ENCODE measurements at places on chromosomes 4 and X.

- DNase-seq: no peak
These were observed 37.3 kb downstream of the AGA start for GRCh38 chr4:177404986-177405385.

DNA sequence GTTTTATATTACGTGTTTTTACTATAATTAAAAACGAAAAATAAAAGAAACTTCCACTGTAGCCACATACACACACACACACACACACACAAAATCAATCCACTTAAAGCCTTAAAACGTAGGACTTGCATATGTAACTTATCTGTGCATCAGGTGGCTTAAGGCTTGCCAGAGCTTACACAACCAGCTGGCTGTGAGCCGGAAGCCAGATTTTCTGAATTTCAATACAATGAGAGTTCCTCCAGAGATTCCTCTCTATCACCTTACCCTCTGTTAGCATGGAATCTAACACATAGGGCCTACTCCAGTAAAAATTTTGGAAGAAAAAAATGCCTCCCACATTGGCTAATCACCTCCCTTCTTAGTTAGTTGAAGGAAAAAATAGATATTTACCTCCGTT, 27.9 kb upstream of the SLITRK4 start:
- no peak for DNase-seq

GRCh38 chrX:125742811-125743210, 423.1 kb downstream of the TEX13C start:
- DNase-seq: no peak

- DNase-seq: no peak
These were observed 64.4 kb downstream of the SHROOM3 start for GRCh38 chr4:76499461-76499860.

DNA sequence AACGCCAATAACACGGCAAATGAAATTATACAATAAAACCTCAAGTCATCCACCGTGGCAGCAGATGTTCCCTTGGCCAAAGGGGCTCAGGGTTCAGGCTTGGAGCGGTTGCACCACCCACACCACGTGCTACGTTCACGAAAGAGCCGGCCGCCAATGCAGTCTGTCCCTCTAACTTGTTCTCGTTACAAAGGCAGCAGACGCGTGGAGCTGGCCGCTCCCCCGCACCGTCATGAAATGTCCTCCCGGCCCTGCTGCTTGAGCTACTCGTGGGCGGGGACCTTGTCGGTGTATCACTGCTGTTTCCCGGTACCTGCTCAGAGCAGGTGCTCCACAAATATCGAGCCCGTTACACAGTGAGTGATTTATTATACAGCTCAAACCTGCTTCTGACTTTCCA, 36.4 kb upstream of the MAN2B2 start:
- DNase-seq: no peak

- DNase-seq: no peak
These were observed 47.0 kb upstream of the MID1IP1 start for GRCh38 chrX:38754102-38754790.

DNA sequence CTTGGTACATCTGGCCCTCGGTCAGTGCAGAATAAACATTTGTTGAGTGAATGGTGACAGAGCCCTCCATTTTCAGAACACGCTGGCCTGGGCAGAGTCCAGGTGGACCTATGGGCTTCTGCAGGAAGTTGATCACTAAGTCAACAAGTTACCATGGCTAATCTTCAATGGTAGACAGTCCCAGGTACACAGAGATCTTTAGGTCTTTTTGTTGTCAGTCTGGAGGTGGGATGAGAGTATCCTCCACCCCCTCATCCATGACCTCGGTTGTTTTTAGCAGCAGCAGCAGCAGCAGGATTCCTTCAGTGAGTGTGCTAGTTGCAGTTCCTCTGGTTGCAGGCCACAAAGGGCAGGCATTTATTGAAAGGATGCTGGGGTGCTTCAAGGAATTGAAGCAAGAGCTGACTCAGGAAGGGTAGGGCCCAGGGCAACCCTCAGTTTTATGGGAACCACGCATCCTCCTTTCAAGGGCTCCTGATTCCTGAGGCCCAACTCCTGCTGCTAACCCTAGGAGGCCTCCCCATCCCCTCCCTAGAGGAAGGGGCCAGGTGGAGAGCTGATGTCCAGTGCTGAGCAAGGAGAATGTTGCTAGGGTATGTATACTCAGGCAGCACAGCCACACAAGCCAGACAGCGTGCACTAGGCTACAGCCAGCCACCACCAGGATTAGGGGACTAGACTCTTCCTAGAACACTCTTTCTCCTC, 1.7 kb upstream of the USP27X start:
- no peak for DNase-seq

DNA sequence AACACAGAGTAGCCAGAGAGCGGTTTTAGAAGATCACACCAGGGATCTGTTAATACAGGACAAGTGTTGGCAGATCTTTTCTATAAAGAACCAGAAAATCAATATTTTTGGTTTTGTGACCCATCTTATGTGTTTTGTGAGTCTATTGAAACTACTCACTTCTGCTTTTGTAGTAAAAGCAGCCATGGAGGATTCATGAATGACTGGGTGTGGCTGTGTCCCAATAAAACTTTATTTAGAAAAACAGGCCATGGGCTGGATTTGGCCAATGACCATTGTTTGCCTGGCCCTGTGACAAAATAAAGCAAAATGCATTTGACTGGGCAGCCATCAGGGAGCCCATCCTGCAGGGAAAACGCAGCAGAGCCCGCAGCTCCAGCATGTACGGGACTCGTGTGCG, 99.9 kb upstream of the ADRA2C start:
- no peak for DNase-seq

DNA sequence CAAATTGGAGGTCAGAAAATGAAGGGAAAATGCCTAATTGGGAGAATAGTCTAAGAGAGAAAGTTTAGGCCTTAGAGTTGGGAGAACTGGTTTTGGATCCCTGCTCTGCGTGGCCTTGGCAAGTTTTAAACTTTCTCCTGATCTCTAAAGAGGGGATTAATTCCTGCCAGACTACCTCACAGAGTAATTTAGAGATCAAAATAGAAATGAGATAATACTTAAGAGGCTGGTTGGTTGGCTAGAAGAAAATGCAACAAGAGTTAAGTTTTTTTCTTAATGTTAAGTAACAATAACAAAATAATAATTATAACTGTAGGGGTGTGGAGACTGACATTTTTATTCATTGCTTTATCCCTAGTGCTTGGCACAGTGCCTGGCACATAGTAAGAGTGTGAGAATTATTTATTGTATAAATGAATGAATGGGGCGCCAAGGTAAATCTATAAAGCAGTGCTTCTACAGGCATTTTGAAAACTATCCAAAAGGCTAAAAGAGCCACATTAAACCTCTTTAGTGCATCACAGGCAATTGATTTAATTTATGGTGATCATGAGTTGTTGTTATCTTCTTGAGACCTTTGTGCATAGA, 160.5 kb downstream of the RASL11B start:
- no peak for DNase-seq

DNA sequence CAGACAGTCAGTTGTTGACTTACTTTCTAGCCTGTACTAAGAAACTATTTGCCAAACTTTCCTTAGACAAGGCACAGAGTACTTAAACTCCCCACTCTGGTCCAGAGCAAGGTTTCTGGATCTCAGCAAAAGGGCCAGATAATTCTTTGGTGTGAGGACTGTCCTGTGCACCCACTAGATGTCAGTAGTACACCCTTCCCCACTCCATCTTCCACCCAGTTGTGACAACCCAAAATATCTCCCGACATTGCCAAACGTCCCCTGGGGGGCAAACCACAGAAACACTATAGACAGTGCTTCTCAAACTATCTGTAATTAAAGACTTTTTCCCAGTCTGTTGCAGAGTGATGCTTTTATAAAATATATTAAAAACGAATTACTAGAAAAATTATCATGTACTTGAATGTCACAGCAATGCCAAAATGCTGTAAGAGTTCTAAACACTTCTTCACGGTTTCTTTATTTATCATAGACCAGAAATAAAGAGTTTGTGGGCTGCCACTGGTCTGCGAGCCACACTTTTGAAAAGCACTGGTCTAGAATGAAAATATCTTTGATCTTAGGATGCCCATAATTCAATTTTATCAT, 203.5 kb downstream of the PRDM5 start:
- DNase-seq: peak; percentile 59

- DNase-seq: no peak
These were observed 7.7 kb downstream of the RNF212 start for GRCh38 chr4:1105662-1106061.

- DNase-seq: no peak
These were observed 19.4 kb upstream of the SLC25A6 start for GRCh38 chrX:1411326-1411725.

DNA sequence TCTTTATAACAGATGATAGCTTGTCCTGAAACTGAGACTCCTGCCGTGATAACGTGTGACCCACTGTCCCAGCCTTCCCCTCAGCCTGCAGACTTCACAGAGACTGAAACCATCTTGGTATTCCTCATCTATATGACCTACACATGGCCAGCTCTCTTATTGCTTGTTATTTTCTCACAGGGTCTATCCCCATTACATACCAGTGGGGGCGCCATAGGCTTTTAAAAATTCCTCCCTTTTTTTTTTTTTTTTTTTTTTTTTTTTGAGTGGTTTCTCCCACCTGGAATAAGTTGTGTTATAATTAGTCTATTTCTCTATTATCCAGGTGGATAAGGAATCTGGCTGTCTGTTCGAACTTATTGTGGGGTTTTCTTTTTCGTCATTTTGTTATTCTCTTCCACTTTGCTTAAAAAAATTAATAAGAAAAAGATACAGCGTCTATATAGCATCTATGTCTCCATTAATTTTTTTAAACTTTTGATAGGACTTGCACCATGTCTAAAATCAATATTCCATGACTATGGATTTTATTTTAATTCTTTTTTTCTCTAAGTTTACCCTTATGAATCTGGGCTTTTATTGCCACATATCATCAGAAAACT, 47.2 kb downstream of the GYG2 start:
- DNase-seq: no peak

GRCh38 chrX:106397788-106398538, 213.8 kb upstream of the RADX start:
- DNase-seq: no peak

Data from activated CD8-positive, alpha-beta memory T cell treated with anti-CD3 and anti-CD28 coated beads for 24 hours (primary cell).